Cerebellar nuclear complex (tissue), 1 donor: ENCODE measurements at places on chromosomes 16 and 17.
A peak's percentile ranks its signal among the peaks of the same experiment; 100 is the strongest.

DNA sequence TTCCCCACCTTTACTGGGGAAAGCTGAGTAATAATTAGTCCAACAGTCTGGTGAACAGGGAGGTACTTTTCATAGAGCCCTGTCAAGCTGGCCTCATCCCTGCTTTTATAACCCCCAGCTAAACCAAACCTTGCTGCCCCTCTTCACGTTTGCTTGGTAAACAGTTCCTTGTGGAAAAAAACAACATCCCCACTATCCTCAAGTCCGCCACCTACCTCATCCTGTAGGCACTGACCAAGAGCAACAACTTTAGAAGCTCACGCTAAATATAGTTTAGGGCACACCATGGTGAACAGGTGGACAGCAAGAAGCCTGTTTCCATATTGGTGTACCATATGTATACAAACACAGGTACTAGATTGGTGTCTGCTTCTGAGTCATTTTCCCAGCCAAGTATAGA, 16.5 kb downstream of the NFE2L1 start:
- DNase-seq, result no peak

DNA sequence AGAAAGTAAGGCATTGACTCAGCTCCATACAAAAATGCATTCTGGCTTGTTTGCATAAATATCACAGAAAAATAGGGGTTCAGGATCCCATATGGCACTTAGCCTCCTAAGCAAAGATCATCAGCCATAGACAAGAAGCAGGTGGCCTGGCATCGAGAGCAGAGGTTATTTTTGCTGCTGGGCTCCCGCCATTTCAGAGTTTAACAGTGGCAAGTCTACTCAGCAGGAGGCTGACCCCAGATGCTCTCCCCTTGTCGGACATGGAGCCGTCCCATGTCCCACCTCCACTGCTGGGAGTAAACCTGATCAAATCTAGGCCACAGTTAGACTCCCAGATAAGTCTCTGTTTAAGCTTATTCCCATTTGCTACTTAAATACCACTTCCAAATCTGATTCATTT, 269.1 kb downstream of the FTO start:
- peak; percentile 23 for DNase-seq

GRCh38 chr16:4769306-4769638, 2.3 kb upstream of the ZNF500 start:
- DNase-seq, result no peak

DNA sequence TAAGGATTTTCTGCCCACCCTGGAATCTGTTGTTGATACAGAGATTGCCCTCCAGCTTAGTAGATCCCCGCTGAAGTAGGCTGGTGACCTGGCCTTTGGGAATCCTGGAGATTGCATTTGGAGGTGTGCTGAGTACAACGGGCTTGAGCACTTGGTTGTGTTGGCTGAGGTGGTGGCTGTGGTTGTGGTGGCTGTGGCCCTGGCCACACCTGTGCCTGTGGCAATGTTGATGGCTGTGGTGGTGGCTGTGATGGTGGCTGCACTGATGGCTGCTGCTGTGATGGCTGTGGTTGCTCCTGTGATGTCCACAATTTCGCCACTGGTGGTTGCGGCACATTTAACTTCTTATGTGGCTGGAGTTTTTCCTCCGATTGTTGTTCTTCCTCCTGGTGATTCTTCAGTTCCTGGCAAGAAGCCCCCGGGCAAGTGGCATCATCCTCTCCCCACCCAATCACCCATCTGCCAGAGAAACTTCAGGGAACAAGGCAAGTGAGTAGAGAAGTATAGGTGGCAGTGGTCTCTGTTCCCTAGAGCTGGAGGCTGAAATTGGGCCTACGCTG, 4.2 kb downstream of the CCDC200 start:
- no peak for DNase-seq

DNA sequence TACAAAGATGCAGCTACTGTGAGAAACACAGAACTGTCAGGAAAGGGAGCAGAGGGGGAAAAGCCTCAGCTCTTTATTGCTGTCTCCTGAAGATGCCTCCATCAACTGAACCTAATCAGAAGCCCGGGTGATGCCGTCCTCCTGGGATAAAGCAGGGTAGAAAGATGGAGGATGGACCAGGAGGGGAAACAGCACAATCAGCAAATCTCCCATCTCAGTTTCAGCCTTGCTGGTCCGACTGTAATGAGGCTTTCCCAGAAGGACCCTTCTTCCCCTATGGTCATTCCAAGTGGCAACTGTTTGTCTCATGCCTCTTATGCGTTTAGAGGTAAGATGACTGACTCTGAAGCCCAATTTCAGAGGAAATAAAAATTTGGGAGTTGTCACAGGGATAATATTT, 24.3 kb downstream of the ZFP1 start:
- no peak for DNase-seq

DNA sequence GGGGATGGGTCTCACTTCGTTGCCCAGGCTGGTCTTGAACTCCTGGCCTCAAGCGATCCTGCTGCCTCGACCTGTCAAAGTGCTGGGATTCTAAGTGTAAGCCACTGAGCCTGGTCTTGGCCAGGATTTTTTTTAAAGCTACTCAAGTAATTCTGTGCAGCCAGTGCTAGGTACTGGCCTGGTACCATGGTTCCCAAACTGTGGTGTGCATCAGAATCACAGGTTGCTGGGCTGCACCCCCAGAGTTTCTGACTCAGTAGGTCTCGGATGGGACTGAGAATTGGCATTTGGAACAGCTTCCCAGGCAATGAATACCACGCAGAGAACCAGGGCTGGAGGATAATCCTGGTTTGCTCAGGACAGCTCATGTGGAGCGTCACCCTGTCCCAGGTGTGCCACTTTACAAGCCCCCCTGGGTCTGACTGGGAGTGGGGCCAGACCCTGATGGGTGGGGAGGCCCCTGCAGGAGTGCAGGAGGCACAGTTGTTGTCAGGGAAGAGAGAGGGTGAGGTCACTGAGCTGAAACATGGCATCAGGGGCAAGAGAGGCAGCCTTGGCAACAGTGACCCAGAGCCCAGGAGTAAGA, 10.7 kb upstream of the MRPS23 start:
- no peak for DNase-seq

GRCh38 chr16:74568961-74569631, 37.8 kb downstream of the GLG1 start:
- DNase-seq, result no peak

GRCh38 chr16:64991001-64991400, 130.9 kb downstream of the CDH11 start:
- DNase-seq, result no peak

DNA sequence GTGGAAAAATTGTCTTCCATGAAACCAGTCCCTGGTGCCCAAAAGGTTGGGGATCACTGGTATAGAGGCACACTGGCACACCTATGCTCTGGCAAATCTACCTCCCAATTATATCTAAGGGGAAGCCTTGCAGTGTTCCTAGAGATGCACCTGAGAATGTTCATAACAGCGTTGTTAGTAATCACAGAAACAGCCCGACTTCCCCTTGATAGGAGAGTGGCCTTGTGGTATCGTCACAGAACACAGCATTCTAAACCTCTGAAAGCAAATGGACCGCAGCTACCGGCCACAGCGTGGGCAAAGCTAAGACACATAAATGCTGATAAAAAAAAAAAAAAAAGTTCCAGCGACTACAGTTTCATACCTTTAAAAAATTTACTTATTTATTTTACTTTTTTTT, 39.1 kb upstream of the ADGRG1 start:
- no peak for DNase-seq

DNA sequence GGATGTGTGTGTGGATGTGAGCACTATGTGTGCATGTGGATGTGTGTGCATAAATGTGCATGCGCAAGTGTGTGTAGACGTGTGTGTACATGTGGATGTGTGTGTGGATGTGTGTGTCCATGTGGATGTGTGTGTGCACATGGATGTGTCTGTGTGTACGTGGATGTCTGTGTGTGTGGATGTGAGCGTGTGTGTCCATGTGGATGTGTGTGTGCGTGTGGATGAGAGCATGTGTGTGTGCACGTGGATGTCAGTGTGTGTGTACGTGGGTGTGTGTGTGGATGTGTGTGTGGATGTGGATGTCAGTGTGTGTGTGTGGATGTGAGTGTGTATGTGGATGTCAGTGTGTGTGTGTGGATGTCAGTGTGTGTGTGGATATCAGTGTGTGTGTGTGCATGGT, 63.6 kb upstream of the DOC2B start:
- no peak for DNase-seq

DNA sequence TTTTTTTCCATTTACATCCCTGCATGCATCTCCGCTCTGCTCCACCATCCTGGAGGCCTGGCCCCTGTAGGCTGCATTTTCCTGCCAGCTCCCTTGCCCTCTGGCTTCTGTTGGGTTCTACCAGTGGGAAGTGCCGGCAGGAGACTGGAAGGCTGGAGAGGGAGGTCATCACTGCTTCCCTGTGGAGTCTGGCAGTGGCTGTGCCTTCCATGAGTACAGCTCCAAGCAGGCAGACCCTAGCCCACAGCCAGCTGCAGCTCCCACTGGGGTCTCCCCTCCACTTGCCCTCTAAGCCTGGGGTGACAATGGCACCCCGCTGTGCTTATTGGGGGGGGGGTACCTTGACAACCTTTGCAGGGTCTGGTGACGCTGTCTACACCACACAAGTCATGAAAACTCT, 37.3 kb downstream of the MMP15 start:
- DNase-seq, result no peak

GRCh38 chr17:15659663-15660062, 24.4 kb downstream of the TRIM16 start:
- DNase-seq, result no peak

- no peak for DNase-seq
Measured at GRCh38 chr17:20072692-20072992, 63.5 kb downstream of the SPECC1 start.

- DNase-seq, result no peak
Measured at GRCh38 chr17:58233543-58233942, 4.8 kb upstream of the LPO start.

DNA sequence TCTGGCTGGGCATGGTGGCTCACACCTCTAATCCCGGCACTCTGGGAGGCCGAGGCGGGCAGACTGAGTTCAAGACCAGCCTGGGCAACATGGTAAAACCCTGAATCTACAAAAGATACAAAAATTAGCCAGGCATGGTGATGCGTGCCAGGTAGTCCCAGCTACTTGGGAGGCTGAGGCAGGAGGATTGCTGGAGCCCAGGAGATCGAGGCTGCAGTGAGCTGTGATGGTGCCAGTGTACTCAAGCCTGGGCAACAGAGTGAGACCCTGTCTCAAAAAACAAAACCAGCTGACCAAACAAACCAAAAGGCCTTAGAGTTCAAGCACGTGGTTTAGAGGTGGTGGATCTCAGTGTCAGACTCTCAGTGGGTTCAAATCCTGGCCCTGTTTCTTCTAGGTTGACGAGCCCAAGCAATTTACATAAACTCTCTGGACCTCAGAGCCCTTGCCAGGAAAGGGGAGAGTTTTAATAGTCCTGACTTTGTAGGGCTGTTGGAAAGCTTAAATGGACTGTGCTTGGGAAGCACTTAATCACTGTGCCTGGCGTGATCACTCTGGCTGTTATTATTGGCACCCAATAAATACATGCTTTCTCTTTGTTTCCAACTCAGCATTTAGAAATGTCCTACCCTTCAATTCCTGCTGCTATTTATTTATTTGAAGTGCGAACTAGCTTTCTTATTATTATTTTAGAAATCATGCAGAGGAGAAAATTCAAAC, 44.7 kb downstream of the ABCC1 start:
- no peak for DNase-seq

DNA sequence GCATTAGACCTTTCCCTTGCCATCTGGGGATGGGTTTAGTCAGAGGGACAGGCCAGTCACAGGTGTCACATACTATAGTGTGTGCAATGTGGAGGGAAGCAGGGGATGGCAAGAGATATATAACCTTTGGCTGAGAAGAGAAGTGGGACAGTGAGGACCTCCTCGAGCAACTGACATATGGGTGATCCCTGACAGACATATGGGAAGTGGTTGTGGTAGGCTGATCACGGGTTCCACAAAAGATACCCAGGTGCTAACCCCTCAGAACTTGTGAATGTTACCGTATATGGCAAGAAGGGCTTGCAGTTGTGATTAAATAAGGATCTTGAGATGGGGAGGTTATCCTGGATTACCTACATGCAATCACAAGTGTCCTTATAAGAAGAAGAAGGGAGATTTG, 188.1 kb upstream of the MPHOSPH6 start:
- DNase-seq, result no peak

DNA sequence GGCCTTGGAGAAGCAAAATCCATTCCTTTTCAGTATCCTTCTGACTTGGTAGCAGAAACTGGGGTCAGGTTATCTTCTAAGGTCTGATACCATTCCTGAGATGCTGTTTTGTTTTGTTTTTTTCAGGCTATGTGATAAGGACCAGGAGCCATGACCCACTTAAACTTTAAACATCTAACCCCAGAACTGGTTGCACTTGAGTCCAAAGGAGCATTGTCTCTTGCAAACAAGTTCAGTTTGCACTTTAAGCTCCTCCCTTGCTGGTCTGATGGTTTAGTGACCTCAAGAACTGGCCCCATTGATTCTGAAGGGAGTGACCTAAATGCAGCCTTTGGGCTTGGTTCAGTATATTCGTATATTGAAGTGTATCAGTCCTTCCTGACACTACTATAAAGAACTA, 75.2 kb downstream of the ERCC4 start:
- no peak for DNase-seq

GRCh38 chr17:34706029-34706428, 126.6 kb downstream of the TMEM132E start:
- no peak for DNase-seq

DNA sequence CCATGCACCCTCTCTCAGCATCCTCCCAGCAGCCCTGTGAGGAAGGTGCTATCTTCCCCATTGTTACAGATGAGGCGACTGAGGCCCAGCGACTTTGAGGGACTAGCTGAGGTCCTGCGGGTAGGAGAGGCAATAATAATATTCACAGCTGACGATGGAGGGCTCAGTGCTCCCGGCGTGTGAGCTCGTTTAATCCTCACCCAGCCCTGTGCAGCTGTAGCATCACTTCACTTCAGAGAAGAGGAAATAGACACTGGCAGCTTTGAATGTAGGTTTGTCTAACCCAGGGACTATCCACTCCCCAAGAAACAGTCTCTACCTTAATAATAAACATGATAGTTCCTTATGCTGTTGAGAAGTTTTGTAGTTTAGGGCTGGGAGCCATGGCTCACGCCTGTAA, 21.6 kb downstream of the LASP1 start:
- no peak for DNase-seq

DNA sequence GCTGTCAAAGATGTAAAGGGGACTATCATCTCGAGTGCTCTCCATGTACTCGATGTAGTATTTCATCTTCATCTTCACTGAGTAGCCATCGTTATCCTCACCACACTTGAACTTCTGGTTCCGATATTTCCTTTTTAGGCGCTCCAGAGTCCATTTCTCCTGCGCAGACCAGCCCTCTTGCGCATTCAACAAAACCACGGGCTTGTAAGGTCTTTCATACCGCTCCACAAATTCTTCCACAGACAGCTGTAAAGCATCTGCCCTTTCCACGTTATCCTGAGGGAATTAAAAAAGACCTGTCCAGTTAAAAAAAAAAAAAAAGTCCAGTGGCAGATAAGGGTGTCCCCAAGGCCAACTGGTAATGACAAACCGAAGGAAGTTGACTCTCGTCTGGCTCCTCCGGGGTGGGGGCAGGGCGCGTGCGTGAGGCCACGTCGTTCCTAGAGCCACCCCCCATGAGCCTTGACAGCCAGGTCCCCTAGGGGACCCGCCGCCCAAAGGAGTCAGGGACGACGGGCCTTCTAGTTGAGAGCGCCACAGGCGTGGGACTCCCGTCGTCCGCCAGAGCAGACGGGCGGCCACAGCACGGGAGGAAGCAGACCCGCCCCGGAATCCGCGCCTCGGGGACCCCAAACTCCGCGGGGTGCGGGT, 701 bp downstream of the JMJD6 start:
- DNase-seq, result no peak

- no peak for DNase-seq
Measured at GRCh38 chr17:40354221-40355122, 10.1 kb downstream of the GJD3 start.
